ENCODE measurements at places on chromosomes 1 and 21. TPM values are rescaled to one million over a fixed set of nuclear protein-coding genes. Genes with fewer than 3 reads are reported as not detected.

The ELF3 gene
- total RNA-seq, result 0.68 TPM

The AMY1C gene
- not detected for total RNA-seq

The RPL22 gene
- 124 TPM for total RNA-seq

The MSH4 gene
- 0.34 TPM for total RNA-seq

The KRTAP11-1 gene
- total RNA-seq, result not detected

The LCE1B gene
- total RNA-seq, result not detected

The RHCE gene
- total RNA-seq, result 0.93 TPM

The EIF3I gene
- total RNA-seq, result 353 TPM

The DISP1 gene
- total RNA-seq, result 1.7 TPM

The IGSF9 gene
- not detected for total RNA-seq

The ATP1A4 gene
- not detected for total RNA-seq

The KRTAP13-4 gene
- total RNA-seq, result not detected

The AIM2 gene
- total RNA-seq, result not detected

The EPHA8 gene
- total RNA-seq, result not detected

The NPHS2 gene
- not detected for total RNA-seq

The KIAA1614 gene
- 6.1 TPM for total RNA-seq

The GPR61 gene
- not detected for total RNA-seq

The OVAAL gene
- not detected for total RNA-seq

The GALE gene
- 34.7 TPM for total RNA-seq

The CYP2J2 gene
- total RNA-seq, result not detected

The ERICH3 gene
- not detected for total RNA-seq

The HNRNPR gene
- 65.7 TPM for total RNA-seq

The CD53 gene
- total RNA-seq, result not detected

The CR2 gene
- not detected for total RNA-seq

The BEND5 gene
- total RNA-seq, result 0.47 TPM

The REN gene
- total RNA-seq, result not detected

The HNRNPU gene
- total RNA-seq, result 395 TPM

The SLC6A17 gene
- 0.84 TPM for total RNA-seq

The HEYL gene
- 0.14 TPM for total RNA-seq

The TENT5C gene
- 0.51 TPM for total RNA-seq

The PSMA5 gene
- 55.1 TPM for total RNA-seq

The MPZ gene
- total RNA-seq, result 1.0 TPM

The SESN2 gene
- total RNA-seq, result 14.3 TPM

The CD1D gene
- not detected for total RNA-seq

The LORICRIN gene
- not detected for total RNA-seq

The CFH gene
- total RNA-seq, result 74.4 TPM

The CYP4A22 gene
- not detected for total RNA-seq

The NBPF6 gene
- not detected for total RNA-seq

The LCE2A gene
- not detected for total RNA-seq

The TMED5 gene
- 55.8 TPM for total RNA-seq

The ITLN1 gene
- total RNA-seq, result not detected

The FCRLA gene
- total RNA-seq, result 0.17 TPM

The SFN gene
- total RNA-seq, result 0.70 TPM
